ENCODE measurements at places on chromosomes 1 and 21. TPM values are rescaled to one million over a fixed set of nuclear protein-coding genes. Genes with fewer than 3 reads are reported as not detected.

AMY1C gene
- total RNA-seq = not detected

KRTAP19-1 gene
- not detected for total RNA-seq

DMRTA2 gene
- total RNA-seq = 0.06 TPM

SLAMF6 gene
- not detected for total RNA-seq

ADIPOR1 gene
- total RNA-seq = 64.2 TPM

COL9A2 gene
- total RNA-seq = 0.17 TPM

ACTN2 gene
- not detected for total RNA-seq

IGSF3 gene
- total RNA-seq = 19.2 TPM

DDAH1 gene
- 7.0 TPM for total RNA-seq

IRF6 gene
- total RNA-seq = 0.16 TPM
